ENCODE measurements at places on chromosomes 16 and 17.
A peak's percentile ranks its signal among the peaks of the same experiment; 100 is the strongest.

GRCh38 chr17:50890675-50891516 lies 24.7 kb upstream of the TOB1 start:
- DNase-seq, result no peak

DNA sequence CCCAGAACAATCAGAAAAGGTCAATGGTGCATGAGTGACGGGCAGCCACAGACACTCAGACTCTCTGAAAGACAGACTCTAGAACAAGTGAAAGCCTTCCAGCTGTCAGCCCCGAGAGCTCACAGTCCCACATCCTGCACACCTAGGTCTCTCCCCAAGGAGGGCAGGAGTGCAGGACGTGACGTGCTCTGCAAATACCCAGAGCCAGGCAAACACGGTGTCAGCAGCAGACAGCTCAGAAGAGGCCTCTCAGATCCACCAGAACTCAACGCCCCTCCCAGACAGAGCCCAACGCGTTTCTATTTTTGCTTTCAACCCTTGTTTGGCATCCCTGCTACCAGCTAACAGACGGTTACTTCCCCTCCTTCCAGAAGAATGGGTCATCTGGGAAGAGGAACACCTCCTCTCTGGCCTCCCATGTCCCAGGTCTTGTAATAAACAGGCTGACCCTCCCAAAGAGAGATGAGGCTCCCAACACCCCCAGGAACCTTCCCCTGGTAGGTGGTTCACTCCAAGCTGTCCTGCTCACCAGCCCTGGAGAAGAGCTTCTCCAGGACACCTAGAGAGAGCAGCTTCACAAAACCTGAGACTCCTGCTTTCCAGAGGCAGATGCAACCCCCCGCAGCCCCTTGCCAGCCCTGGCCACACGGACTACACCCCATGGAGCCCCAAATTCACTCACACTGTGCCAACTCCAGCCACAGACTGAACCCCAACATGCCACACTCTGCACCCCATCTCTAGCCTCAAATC lies 7.6 kb downstream of the PITPNM3 start:
- DNase-seq, result no peak

DNA sequence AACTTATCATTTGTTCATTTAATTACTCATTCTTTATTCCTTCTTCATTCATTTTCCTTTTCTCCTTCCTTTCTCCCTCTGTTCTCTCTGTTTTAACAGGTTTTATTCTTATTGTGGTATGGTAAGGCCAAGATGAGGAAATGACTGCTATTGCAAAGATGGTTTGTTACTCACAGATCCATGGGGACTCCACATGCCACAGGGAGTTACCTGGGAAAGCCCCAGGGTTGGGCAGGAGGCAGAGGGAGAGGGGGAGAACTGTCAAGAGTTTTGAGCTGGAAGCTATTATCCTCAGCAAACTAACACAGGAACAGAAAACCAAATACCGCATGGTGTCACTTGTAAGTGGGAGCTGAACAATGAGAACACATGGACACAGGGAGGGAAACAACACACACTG lies 453.3 kb downstream of the WWOX start:
- no peak for DNase-seq

GRCh38 chr16:87288753-87289362 lies 28.3 kb downstream of the C16orf95 start:
- DNase-seq, result no peak

DNA sequence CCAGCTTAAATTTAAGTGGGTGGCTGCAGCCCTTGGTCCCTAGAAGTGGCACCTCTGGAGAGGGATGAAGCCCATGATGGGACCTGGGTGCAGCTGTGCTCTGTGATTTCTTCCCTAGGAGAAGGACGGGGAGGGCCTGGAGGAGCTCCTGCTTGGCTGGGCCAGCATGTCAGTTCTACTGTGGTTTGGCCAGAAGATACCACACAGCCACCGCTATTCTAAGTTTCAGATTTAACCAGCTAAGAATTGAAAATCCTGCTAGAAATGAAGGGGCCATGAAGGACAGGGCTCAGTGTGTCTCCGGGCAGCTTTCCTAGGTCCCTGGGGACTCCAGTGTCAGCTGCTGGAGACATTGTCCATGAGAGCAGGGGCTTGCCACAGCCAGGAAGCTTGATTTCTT lies 9.7 kb downstream of the RAP1GAP2 start:
- no peak for DNase-seq

DNA sequence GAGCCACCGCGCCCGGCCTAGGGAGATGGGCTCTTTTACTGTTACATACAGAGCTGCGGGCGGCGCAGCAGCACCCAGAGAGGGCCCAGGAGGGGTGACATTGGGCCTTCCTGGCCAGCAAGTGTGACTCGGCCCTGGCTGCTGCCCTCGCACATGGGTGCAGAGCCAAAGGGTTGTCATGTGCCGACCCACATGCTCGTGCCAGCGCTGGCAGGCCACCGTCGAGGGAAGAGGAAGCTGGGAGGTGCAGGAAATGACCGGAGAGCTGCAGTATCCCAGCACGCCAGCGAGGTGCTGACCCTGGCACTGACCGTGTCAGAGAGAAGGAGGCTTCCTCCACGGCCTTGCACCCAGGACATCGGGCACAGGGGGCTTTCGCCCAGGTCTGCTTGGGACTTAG lies 8.0 kb downstream of the ENDOV start:
- DNase-seq, result no peak

- no peak for DNase-seq
Measured at GRCh38 chr17:2266045-2266864, 37.3 kb downstream of the SMG6 start.

- DNase-seq, result peak; percentile 51
Measured at GRCh38 chr17:45050481-45051059, 862 bp downstream of the DCAKD start.

DNA sequence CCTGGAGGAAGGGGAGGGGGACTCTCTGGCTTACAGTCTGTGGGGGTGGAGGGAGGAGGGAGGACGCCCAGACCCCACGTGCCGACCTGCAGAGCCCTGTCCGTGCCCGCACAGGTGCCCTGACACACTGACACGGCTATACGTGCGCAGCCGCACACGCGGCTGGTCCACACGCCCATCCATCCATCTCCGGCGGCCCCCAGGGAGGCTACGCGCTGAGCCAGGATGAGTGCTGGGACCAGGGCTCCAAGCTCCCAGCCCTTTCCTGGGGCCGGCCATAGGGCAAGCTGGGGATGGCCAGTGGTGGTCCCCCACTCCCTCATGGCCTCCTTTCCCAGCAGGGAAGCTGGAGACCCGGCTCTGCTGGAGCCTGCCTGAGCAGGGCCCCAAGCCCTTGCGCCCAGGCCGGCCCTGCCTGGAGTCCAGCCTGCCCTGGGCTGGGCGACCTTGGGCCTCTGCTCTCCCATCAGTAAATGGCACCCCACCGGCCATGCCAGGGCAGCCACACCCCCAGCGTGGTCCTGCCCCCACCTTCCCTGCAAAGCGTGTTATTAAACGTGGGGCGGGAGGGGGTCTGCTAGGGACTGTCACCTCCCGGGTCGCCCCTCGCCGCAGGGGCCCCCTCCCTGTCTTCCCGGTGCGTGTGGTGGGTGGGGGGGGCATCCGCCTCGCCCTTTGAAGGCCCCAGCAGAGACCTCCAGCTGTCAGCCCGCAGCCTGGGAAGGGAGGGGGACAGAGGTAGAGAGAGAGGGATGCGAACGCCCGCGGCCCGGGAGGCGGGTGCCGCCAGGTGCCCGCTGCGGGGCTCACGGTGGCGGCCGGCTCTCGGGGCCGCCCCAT lies 863 bp downstream of the CASKIN1 start:
- no peak for DNase-seq

DNA sequence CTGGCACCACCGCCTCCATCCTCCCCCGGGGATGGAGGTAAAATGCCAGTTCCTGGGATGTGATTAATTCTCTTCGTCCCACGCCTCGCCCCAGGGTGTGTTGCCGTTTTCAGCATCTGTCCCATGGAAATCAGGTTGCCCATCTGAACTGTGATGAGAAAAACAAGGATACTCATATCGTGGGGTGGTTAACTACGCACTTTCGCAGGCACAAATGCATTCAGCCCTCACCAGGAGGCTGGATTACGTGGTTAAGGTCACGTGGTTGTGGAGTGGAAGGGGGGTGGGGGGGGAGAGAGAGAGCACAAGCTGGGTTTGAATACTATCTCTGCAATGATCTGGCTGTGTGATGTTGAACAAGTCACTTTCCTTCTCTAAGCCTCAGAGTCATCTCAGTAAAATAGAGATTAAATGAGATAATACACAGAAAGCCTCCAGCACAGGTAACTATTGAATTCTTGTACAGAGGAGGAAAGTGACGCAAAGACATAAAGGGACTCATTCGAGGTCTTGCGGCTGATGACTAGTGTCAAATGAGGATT lies 74.7 kb downstream of the BMERB1 start:
- DNase-seq, result peak; percentile 61

- DNase-seq, result peak; percentile 77
Measured at GRCh38 chr17:76623271-76624146, 20.0 kb downstream of the ST6GALNAC1 start.

DNA sequence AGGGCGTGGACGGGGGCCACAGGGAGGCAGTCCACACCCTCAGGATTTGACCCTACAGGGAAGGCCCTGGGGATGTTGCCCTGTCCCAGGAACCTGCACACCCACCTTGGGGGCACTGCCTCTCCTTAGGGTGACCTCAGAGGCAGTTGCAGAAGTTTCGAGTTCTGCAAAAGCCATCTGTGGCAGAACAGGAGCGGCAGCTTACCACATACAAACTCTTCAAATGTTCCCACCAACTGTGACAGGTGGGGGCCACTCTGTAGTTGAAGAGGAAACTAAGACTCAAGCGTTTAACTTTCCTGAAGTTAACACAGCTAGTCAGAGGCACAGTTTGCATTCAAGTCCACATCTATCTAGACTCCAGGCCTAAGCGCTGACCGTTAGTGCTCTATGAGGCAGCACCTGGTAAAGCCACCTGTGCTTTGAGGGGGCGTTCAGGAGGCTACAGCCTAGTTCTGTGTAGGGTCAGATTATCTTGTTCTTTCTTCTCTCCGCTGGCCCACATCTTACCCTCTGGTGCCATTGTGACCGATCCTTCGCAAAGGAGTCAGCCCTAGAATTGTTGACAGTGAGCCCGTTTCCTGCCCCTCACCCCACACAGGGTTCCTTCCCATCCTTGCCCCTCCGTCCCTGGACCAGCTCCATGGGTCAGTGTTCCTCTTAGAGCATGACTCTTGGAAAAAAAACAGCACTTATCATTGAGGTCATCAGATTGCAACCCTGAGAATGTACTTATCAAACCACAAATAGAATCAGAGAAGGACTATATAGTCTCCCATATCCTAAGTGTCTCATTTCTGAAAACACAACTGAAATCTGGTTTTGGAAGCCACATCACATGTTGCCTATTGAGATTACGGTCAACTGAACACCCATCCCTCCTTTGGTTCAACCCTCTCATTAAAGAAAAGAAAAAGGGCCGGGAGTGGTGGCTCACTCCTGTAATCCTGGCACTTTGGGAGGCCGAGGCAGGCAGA lies 45.4 kb downstream of the CDH1 start:
- no peak for DNase-seq
